ENCODE measurements at places on chromosomes 16 and 17.

GRCh38 chr16:56261656-56262055 is 70.4 kb downstream of the GNAO1 start:
- DNase-seq: no peak

GRCh38 chr16:10594312-10594950 is 14.0 kb upstream of the EMP2 start:
- DNase-seq: no peak

GRCh38 chr16:82808036-82808435 is 181.3 kb downstream of the CDH13 start:
- DNase-seq: no peak

- no peak for DNase-seq
Measured at GRCh38 chr16:89581861-89582563, 6.5 kb downstream of the CPNE7 start.

- no peak for DNase-seq
Measured at GRCh38 chr17:73971127-73971526, 232.4 kb upstream of the RPL38 start.

GRCh38 chr17:63611354-63611753 is 10.7 kb downstream of the TACO1 start:
- DNase-seq: no peak

DNA sequence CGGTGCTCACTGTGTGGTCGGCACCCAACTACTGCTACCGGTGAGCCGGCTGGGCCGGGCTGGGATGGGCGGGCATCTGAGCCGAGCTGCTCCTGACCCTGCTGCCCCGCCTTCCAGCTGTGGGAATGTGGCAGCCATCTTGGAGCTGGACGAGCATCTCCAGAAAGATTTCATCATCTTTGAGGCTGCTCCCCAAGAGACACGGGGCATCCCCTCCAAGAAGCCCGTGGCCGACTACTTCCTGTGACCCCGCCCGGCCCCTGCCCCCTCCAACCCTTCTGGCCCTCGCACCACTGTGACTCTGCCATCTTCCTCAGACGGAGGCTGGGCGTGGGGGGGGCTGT is 6.9 kb downstream of the TBX6 start:
- DNase-seq: no peak

GRCh38 chr16:1108299-1109252 is 12.5 kb upstream of the C1QTNF8 start:
- peak; percentile 32 for DNase-seq

- DNase-seq: no peak
Measured at GRCh38 chr16:11060842-11061241, 116.5 kb downstream of the CLEC16A start.

GRCh38 chr17:76879691-76880090 is 11.5 kb downstream of the MGAT5B start:
- DNase-seq: no peak

GRCh38 chr17:65750631-65751115 is 189.2 kb upstream of the AXIN2 start:
- DNase-seq: no peak

DNA sequence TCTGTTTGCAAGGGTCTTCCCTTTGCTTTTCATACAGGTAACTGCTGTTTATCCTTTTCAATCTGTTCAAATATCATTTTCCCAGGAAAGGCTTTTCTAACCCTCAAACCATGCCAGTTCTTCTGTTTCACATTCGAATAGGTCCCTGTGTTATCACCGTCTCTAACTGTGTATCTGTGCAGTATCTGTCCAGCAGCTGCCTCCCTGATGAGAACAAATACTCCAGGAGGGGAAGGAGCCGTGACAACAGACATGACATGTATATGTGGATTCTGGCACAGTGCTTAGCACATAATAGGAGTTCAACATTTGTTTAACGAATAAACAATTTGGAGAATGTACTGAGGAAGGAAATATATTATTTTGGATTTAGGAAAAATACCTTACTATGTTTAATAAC is 95.7 kb downstream of the STX8 start:
- no peak for DNase-seq

DNA sequence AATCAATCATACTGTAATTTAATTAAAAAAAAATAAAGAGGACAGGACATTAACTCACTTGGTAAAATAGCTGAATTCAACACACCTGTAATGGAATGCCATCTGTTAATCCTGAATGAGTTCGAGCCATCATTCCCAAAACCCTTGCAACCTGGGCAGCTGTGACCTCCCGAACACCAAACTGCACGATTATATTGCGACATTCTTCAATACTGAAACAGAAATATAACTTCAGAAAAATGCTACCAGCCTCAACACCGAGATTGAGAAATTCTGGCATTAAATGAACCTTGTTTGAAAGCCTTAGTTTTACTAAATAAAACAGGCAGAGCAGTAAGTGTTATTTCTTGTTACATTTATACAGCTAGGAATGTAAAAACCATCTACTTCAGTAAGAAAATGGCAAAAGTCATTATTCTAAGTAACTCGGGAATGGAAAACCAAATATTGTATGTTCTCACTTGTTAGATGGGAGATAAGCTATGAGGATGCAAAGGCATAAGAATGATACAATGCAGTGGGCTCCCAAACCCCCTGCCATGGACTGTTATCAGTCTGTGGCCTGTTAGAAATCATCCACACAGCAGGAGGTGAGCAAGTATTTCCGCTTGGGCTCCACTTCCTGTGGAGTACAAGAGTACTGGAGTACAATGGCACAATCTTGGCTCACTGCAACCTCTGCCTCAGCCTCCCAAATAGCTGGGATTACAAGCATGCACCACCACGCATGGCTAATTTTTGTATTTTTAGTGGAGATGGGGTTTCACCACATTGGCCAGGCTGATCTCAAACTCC is 46.5 kb downstream of the CNOT1 start:
- no peak for DNase-seq

DNA sequence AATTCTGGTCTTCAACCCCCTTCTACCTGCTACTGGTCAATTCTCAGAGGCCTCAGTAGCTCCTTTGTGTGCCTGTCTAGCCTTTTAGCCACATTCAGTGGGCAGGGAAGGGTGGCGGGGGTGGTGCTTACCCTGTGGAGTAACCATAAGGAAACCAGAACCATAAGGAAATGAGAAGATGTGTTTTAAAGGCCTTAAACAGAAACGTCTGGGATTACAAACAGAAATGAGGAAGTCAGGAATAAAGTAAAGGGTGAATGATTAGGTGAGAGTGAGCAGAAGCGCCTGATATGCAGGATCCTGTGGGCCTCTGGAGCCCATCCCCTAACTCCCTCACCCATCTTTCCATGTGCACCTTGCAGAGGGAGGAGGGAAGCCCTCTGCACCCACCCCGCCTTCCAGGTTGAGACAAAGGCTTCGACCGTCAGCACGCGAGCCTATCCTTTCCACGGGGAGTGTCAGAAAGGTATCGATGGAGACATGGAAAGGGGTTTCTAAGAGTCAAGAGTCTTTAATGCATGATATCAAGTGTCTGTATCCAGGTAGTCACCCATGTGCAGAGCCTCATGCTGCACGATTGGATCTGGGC is 20.4 kb downstream of the KIAA0513 start:
- DNase-seq: no peak

DNA sequence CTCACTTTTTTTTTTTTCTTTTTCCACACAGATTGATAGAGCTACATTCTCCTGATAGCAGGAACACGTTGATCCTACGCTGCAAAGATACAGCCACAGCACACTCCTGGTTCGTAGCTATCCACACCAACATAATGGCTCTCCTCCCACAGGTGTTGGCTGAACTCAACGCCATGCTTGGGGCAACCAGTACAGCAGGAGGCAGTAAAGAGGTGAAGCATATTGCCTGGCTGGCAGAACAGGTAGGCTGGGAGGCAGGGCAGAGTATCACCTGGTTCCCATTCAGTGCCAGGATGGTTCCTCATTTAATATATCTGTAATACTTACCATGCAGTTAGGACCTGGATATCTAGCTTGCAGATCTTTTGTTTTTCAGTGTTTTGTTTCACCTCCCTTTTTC is 51.1 kb upstream of the VPS4A start:
- no peak for DNase-seq

GRCh38 chr17:30927756-30928155 is 6.0 kb downstream of the ADAP2 start:
- no peak for DNase-seq

DNA sequence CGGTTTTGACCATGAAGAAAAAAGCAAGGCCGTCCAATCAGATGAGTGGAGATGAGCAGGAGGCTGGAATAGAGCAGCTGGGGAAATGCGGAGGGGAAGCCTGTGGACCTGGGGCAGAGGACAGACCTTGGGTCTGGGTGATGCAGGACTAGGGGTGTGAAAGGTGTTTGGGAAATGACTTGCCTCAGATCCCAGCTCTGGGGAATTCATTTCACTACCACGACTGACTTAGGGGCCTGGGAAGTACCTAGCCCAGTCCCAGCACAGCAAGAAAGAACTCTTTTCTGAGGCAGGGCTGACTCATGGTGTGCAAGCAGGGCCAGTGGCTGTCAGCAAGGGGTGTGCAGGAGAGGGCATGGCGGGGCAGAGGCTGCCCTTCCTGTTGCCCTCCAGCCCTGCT is 14.8 kb downstream of the DNAI2 start:
- no peak for DNase-seq

- DNase-seq: no peak
Measured at GRCh38 chr17:74545843-74546230, at the start of gene CD300C. Gene CD300C (minus strand): TSS chr17:74546115. CDS start chr17:74545782, 333 bp downstream.

DNA sequence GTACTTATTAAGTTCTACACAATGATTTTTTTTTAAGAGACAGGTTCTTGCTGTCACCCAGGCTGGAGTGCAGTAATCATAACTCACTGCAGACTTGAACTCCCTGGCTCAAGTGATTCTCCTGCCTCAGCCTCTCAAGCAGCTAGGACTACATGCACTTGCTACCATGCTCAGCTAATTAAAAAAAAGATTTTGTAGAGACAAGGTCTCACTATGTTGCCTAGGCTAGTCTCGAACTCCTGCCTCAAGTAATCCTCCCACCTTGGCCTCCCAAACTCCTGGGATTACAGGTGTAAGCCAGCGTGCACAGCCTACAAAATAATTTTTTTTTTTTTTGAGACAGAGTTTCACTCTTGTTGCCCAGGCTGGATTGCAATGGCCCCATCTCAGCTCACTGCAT is 22.2 kb downstream of the USP32 start:
- DNase-seq: no peak

- no peak for DNase-seq
Measured at GRCh38 chr17:45883063-45883462, 11.3 kb upstream of the MAPT start.

DNA sequence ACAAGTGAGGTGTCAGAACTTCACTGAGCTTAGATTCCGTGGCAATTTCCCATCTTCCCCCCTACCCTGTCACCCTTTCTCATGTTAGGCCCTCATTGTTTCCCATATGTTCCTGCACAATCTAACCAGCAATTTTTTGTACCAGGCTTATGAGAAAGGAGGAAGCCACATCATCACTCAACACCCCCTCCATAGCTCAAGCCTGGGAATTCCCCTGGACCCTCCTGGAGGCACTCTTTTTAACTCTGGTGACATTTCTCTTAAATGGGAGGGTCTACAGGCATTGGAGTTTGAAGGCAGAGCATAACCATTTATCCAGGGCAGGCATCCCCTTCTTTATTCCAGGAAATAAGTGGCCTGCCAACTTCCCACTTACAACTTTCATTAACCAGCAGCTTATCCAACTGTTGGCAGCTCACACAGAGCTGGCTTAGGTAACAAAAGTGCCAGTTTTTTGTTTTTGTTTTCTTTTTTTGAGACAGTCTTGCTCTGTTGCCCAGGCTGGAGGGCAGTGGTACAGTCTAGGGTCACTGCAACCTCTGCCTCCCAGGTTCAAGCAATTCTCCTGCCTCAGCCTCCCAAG is 10.4 kb upstream of the GLG1 start:
- no peak for DNase-seq

GRCh38 chr17:66459811-66460270 is 157.4 kb downstream of the PRKCA start:
- DNase-seq: no peak

DNA sequence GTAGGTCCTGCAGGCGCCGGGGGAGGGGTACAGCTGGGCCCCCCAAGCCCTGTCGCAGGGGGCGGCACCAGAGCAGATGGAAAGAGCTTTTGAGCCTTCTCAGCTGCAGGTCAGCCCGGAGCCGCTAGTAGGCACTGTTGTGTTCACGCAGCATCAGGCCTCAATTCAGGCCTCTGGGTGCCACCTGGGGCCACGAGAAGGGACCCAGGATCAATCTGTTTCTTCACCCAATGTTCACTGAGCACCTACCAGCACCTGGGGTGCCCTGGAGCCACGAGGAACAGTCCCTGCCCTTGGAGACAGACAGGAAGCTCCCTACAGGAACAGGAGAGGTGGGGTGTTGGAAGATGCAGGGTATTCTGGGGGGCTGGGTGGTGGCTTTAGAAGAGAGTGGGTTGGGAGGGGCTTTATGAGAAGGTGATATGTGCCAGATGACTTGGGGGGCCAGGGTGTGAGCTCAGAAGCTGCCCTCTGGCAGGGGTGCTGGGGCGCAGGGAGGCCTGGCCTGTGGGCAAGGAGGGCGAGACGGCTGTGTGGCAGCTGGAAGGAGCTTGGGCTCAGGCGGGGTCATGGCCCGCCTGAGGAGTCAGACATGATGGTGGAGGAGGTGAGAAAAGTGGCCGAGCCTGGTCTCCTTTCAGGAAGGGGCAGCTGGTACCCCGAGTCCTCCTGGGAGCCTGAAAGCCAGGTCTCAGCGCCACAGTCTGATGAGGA is 121.9 kb upstream of the GSE1 start:
- no peak for DNase-seq

DNA sequence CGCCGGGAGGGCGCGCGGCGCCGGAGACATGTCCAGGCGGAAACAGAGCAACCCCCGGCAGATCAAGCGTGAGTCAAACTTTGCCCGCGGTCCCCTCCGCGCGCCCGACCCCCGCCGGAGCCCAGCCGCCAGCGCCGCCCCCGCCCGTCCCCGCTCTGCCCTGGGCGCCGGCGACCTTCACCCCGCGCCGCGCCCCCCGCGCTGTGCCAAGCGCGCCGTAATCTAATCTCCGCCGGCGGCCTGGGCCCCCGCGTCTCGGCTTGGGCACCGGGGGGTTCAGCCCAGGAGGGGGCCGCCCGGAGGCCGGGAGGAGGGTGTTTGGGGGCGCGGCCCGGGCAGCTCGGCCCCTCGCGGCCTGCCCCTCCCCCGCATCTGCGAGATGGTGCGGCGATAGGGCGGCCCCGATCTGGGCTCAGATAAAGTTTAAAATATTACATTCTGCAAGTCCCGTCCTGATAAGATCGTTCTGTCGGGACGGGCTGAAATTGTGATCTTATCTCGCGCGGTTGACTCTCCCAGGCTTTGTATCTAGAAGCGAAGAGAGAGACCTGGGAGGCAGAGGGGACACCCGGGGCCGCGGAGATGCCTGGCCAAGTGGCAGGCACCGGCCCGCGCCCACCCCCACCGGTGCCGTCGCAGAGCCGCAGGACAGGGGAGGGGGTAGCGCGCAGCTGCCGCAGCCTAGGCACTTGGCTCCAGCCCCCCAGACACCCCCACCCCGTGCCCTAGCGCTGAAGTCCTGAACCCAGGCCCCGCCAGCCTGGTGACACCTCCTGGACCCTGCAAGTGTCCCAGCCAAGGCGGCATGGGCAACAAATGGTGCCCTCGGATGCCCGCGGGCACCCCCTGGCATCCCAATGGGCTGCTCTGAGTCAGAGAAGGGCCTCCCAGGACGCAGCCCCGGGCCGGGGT is 787 bp downstream of the ZFPM1 start:
- DNase-seq: no peak

GRCh38 chr17:31596382-31597323 is 205.2 kb downstream of the RAB11FIP4 start:
- peak; percentile 10 for DNase-seq

- DNase-seq: no peak
Measured at GRCh38 chr16:56814537-56815432, 50.2 kb upstream of the SLC12A3 start.

Data from amygdala (tissue), 56 donors.